BJ (cell line): ENCODE measurements at places on chromosomes 3 and 15. TPM values are rescaled to one million over a fixed set of nuclear protein-coding genes. Genes with fewer than 3 reads are reported as not detected.

DNA sequence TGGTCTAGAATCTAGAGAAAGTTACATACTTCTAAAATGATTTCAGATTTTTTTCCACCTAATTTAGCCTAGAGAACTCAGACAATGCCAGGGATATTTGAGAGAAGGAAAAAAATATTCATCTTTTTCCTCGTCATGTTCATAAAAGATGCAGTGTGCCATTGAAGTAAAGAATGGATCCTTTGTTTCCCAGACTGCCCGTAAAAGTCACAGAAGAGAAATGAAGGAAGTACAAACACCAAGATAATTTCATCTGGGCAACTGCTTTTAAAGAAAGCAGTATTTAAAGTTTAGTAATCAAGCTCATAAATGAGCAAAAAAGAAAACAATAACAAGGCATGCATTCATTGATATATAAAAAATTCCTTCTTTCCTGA is 47.2 kb downstream of the TTC23 start:
- DNase-seq, result no peak

- no peak for DNase-seq
Observed at GRCh38 chr3:66667263-66667662, 166.4 kb upstream of the LRIG1 start.

GRCh38 chr3:69012800-69013252 is 658 bp downstream of the EOGT start:
- DNase-seq, result no peak

GRCh38 chr15:87362531-87362930 is 894.0 kb downstream of the NTRK3 start:
- no peak for DNase-seq

DNA sequence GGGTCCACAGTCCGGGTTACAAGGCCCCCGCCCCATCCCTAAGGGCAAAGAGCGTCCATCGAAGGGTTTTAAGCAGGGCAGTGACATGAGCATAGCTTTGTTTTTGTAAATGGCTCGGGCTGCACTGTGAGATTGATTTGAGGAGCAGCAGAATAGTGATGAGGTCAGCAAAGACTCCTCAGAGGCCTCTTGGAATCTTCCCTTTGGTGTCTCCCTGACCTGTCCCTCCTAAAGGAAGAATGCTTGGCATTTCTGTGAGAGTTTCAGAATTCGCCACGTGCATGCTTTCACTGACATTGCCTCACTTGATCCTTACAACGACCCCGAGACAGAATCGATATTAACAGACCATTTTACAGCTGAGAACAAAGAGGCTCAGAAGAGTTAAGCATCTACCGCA is 20.3 kb downstream of the LAMP3 start:
- no peak for DNase-seq

DNA sequence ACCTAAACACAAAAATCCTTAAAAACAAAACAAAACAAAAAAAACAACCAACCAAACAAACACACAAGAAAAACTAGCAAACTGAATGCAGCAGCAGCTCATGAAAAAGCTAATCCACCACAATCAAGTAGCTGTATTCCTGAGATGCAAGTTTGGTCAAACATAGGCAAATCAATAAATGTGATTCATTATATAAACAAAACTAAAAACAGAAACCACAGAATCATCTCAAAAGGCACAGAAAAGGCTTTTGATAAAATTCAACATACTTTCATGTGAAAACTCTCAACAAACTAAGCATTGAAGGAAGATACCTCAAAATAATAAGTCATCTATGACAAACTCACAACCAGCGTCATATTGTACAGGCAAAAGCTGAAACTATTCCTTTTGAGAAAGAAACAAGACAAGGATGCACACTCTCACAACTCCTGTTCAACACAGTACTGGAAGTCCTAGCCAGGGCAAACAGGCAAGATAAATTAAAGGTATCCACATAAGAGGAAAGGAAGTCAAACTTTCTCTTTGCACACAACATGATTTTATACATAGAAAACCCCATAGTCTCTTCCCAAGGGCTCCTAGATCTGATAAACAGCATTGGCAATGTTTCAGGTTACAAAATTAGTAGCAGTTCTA is 495.1 kb upstream of the SGO1 start:
- DNase-seq, result no peak

- no peak for DNase-seq
Observed at GRCh38 chr15:49501586-49501985, 78.5 kb downstream of the FGF7 start.

The CHRD gene
- polyA plus RNA-seq, result 0.83 and 1.5 TPM in 2 replicates

GRCh38 chr15:78065973-78066946 is 11.3 kb downstream of the TBC1D2B start:
- no peak for DNase-seq

The GJD2 gene
- not detected in 2 replicates for polyA plus RNA-seq

The LRRC15 gene
- polyA plus RNA-seq, result 0.67 and 1.2 TPM in 2 replicates

- no peak for DNase-seq
Observed at GRCh38 chr3:78970656-78971055, 797.1 kb downstream of the ROBO1 start.

DNA sequence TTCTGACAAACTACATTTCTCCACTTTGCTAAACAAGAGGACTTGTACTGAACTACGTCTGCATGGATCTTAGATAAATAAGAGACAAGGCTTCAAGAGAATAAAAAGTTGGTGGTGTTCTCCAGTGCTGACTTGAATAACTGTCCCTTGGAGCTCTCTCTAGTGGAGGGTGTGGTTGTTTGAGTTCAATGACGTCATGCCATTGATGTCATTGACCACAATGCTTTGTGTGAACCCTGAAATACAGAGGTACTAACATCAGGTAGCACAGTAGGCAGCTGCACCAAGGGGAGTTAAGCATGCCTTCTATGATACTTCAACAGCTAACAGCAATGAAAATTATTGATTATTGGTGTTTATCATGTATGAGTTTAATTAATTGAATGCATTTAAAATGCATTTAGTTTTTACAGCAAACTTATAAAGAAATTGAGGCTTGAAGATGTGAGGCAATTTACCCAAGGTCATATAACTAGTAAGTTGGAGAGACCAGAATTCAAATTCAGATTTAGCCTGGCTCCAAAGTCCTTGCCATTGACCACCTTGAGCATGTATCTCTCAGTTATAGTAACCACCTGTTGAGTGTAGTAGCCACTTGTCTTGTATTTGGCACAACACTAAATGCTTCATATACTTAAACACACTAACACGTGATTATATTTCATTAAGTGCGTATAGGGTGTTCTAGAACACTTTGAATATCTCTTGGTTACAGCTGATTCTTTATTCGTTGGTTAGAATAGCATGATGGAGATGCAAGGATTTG is 126.0 kb upstream of the ANKRD28 start:
- DNase-seq, result no peak

DNA sequence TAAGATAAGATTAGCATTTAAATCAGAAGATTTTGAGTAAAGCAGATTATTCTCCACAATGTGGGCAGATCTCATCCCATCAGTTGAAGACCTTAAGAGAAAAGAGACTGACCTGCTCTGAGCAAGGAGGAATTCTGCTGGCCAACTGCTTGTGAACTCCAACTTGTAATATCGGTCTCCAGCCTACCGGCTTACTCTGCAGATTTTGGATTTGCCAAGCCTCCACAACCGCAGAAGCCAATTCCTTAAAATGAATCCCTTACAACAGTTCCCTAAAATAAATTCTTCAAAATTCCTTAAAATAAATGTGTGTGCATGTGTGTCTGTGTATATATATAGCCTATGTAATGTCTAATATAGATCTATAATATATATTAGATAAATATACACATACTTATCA is 107.4 kb upstream of the KLF13 start:
- no peak for DNase-seq

- DNase-seq, result no peak
Observed at GRCh38 chr3:44065311-44066094, 176.2 kb upstream of the TOPAZ1 start.

- DNase-seq, result no peak
Observed at GRCh38 chr3:149214702-149215101, 6.9 kb downstream of the CP start.

DNA sequence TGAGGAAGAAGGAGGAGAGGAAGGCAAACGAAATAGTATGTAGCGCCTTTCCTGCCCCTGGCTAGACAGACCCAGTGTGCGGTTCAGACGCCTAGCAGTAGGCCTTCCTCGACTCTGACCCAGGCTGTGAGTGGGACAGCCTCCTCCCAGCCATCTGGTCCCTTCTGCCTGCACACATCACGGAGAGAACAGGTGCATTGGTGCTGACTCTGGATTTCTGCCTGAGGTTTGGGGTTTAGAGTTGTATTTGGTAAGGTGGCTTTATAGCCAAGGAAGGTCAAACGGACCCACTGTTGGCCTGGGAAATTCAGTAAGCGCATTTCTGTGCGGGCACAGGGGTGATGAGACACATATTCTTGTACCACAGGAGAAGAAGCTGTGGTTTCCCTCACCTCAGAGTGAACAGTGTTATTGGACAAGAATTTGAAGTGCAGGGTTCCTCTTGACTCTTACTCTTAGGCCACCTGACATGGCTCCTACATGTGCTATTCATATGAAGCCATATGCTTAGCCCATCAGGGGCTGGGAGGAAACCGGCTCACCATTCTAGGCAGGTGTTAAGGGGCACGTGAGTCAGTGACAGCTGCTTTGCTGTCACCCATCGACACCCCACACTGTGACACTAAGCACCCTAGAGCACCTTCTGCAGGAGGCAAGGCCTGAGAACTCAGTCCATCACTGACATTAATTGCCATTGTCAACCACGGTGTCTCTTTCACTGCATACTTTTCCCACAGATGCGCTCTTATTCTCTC is 143.3 kb downstream of the CHDH start:
- no peak for DNase-seq

The ZNF502 gene
- 2.0 and 3.2 TPM in 2 replicates for polyA plus RNA-seq

The BCL6 gene
- 14.1 and 17.4 TPM in 2 replicates for polyA plus RNA-seq

- no peak for DNase-seq
Observed at GRCh38 chr3:44661189-44661588, 12.7 kb downstream of the ZNF35 start.

- peak; percentile 36 for DNase-seq
Observed at GRCh38 chr3:146035366-146035765, 125.6 kb downstream of the PLOD2 start.
